T-cell (primary cell): ENCODE measurements at places on chromosomes 13 and 19.

DNA sequence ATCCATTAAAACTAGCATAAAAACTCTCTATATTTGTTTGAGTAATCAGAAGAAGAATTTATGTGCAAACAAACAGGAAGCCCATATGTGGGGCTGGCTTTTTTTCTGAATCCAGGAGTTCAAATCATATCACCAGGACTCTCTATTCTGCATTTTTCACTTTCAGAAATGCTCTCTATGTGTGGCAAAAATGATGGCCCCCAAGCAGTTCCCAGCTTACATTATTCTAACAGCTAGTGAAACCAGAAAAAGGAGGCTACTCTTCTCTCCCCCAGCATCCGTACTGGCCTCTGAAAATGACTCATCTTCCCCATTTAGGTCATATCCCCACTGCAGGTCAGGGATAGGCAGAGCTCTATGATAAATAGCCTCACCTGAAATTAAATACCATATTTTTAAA lies 20.4 kb downstream of the RBM26 start:
- no peak for DNase-seq

GRCh38 chr19:31135841-31136240 lies 213.4 kb downstream of the TSHZ3 start:
- DNase-seq, result no peak

GRCh38 chr19:32863841-32864240 lies 5.7 kb downstream of the SLC7A9 start:
- DNase-seq, result no peak

DNA sequence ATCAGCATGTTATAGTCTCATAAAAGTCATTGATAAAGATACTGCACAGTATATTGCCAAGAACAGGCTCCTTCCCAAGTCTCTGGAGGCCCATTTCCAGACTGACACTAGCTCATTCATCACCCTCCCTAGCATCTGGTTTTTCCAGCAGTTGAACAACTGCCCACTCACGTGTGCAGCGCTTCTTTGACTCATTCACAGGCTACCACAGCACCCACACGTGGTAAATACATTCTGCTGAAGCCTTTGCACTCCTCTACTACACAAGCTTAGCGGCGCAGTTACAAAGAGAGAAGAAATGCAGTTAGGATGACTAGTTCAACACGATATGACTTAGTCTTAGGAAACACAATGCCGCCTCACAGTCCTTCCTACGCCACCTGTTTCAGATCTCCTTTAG lies 87.7 kb downstream of the DOCK9 start:
- DNase-seq, result no peak

GRCh38 chr19:41219924-41220567 lies 1.0 kb downstream of the AXL start:
- no peak for DNase-seq

DNA sequence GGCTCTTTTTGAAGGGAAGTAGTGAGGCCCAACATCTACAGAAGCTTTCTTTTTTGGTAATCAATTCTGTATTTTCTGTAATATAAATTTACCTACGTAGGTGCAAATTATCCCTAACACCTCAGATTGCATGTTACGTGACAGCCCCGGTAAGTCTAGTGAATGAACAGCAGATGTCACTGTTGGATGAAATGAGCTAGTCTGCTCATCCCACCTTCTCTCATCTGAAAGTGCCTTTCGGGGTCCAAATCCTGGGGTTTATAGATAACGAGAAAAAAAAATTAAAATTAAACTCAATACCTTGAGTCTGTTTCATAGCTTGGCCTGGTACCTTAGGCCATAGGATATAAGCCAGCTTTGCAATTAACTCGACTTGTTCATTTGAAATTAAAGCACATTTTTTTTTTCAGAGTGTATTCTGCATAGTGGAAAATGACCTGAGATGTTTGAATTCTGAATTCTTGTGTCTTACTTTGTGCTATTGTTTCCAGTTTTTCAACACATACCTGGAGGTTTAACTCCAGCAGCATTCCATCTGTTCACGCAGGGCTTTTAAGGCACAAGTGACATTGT lies 548.2 kb downstream of the GPC5 start:
- no peak for DNase-seq

GRCh38 chr19:2896694-2897093 lies 4.0 kb upstream of the ZNF57 start:
- no peak for DNase-seq

- DNase-seq, result no peak
These were observed 234.7 kb downstream of the RBM26 start for GRCh38 chr13:79171141-79172061.

DNA sequence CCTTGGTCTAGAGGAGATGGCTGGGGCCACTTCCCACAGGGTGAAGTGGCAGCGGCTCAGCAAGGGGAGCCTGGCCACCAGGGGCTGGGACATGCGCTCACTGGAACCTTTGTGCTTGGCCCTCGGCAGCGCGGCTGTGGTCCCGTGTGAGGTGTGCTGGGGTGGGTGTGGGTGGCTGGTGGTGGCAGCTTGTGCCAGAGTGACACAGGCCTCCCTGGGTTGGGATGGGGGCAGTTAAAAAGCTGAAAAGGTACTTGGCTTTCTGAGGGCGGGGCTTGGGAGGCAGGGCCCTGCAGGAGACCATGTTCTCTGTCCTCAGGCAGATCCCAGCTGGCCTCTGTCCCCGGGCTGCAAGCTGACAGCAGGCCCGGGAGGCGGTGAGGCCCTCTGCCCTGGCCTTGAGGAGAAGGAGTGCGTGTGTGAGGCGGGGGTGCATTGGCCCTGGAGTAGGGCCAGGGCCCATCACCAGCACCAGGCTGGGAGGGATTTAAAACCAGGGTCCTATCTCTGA lies 17.3 kb downstream of the MPND start:
- no peak for DNase-seq

DNA sequence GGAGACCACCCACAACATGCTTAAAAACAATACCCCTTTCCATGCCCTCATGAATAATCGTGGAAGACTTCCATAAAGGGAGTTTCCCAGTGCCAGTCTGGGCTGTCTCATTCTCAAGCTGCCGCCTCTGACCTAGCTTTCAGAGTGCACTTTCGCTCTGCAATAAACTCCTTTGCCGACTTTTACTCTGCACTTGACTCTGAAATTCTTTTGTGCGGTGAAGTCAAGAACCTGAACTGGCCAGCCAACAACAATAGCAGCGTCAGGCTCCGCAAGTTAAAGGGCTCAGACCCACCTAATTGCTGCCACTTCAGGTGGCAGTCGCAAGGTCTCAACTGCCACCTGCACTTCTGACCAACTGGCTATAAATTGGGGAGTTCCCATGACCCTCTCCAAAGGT lies 10.3 kb upstream of the LEUTX start:
- no peak for DNase-seq

GRCh38 chr13:32609428-32609827 lies 23.2 kb downstream of the PDS5B start:
- DNase-seq, result no peak

DNA sequence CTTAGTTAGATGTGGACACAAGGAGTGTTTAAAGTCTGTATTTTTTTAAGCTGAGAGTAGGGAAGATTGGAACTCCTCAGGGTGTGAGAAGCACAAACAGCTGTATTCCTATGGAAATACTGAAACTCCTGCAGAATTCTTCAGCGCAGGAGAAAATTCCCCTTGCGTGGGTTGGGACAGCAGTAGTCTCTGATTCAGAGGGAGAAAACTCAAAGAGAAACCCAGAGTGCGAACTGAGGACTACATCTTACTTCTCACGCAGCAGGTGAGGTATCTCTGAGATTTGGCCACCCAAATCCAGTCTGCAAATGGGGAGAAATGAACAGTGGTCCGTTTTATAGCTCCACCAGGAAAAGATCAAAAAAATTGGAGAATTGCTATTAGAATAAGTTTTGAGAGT lies 60.9 kb downstream of the FRY start:
- no peak for DNase-seq

GRCh38 chr13:112605531-112605990 lies 17.6 kb upstream of the TUBGCP3 start:
- DNase-seq, result no peak

- no peak for DNase-seq
These were observed 60.8 kb upstream of the MYCBP2 start for GRCh38 chr13:77387607-77388200.

- DNase-seq, result no peak
These were observed 178.0 kb downstream of the KCTD12 start for GRCh38 chr13:76708138-76708688.

DNA sequence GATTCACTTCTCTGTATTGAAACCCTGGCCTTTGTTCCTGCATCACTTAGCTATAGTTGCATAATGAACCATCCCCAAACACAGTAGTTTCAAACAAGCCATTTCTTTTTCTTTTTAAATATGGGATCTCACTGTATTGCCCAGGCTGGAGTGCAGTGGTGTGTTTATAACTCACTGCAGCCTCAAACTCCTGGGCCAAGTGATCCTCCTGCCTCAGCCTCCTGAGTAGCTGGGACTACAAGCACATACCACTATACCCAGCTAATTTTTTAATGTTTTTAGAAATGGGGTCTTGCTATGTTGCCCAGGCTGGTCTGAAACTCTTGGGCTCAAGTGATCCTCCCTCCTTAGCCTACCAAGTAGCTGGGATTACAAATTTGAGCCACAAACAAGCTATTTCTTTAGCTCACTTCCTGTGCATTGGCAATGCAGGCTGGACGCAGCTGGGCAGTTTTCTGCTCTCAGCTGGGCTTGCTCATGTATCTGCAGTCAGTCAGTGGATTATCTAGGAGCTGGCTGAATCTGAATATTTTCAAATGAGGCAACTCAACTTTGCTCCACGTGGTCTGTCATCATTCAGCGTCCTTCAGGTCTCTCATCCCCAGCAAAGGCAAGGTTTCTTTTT lies 49.5 kb upstream of the SIN3B start:
- no peak for DNase-seq

DNA sequence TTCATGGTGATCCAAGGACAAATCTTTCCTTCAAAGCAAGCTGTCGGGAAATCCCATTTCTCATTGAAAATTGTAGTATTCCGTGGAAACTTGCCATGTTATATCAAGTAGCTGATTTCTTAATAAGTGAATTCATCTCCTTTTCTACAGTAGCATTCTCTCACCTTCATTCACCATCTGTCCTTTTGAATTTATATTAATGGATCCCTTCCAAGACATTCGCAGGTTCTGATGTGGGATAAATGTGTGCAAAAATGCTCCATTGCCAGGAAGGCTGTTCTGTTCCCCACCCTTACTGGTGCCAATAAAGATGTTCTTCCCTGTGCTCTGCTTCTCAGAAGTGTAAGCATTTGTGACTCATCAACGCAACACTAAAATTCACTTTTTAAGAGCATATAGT lies 36.2 kb downstream of the AMER2 start:
- DNase-seq, result no peak

GRCh38 chr13:40163066-40164000 lies 503.1 kb downstream of the FOXO1 start:
- no peak for DNase-seq

- no peak for DNase-seq
These were observed 4.2 kb downstream of the REEP6 start for GRCh38 chr19:1495051-1495798.

DNA sequence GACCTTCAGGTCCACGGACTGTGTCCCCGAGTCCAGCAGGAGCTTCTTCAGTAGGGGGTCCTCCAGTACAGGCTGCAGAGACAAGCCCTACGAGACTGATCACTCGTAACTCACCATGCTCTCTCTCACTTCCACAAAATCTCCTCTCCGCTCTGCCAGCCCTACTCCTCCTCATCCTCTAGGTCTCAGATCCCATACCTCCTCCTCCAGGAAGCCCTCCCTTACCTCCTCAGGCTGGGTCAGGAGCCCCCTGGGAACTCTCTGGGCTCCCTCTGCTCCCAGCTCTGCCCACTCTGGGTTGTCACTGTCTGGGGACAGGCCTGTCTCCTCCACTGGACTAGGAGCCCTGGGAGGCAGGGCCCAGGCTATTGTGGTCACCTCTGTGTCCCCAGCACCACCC lies 23.9 kb upstream of the NAPA start:
- no peak for DNase-seq

DNA sequence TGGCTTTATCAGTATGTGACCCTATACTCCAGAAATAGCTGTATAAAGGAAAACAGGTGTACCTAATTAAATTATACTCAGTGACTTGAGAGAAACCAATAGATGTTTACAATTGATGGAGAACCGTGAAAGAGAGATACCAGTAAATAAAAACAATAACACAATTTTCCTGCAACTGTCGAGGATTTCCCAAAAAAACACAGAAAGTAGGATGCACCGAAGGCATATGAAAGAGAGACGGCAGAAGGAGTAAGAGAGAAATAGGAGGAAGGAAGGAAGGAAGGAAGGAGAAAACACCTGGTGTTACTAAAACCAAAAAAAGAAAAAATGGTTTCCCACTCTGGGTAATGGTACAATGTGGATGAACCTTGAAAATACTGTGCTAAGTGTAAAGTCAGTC lies 6.8 kb upstream of the ZNF229 start:
- no peak for DNase-seq

DNA sequence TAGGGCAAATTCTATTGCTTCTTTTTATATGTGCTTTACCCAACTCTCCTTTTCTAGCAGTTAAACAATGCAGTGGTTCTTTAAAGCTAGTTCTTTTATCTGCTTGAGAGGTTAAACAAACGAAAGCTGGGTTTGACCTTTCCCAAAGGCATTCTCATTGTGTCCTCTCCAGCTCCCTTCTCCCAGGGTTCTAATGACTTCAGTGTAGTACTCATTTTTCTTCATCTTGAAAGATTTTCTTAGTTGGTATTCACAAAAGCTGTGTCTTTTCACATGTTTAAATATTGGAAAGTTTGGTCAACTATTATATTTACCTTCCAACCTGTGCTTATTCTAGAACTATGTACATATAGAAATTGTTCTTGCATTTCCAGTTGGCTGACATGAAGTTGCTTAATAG lies 1.5 kb downstream of the WASF3 start:
- DNase-seq, result no peak
